RKO (cell line): ENCODE measurements at places on chromosomes 2 and 18.

DNA sequence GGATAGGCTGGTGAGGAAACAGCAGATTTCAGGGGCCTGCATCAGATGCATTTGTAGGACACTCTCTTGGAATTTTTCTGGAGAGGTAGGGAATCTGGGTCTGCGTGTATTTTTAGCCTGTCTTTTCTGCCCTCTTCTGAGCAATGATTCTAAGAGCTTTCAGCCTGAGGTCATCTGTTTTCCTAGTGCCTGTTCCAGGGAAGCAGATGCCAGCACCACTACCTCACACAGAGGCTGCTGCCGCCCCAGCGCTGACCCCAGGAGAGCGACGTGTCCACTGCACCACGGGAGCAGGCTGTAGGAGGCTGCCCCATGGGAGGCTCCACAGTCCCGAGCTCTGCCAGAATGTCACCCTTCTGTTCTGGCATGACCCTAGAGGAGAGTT lies 316.5 kb downstream of the CYP26B1 start:
- no peak for DNase-seq

- peak; percentile 4 for DNase-seq
These were observed 246.6 kb downstream of the SETBP1 start for GRCh38 chr18:44927127-44927849.

GRCh38 chr2:183678908-183679307 lies 554.7 kb downstream of the NUP35 start:
- no peak for DNase-seq

- DNase-seq = no peak
These were observed 41.5 kb upstream of the TANK start for GRCh38 chr2:161118722-161119121.

DNA sequence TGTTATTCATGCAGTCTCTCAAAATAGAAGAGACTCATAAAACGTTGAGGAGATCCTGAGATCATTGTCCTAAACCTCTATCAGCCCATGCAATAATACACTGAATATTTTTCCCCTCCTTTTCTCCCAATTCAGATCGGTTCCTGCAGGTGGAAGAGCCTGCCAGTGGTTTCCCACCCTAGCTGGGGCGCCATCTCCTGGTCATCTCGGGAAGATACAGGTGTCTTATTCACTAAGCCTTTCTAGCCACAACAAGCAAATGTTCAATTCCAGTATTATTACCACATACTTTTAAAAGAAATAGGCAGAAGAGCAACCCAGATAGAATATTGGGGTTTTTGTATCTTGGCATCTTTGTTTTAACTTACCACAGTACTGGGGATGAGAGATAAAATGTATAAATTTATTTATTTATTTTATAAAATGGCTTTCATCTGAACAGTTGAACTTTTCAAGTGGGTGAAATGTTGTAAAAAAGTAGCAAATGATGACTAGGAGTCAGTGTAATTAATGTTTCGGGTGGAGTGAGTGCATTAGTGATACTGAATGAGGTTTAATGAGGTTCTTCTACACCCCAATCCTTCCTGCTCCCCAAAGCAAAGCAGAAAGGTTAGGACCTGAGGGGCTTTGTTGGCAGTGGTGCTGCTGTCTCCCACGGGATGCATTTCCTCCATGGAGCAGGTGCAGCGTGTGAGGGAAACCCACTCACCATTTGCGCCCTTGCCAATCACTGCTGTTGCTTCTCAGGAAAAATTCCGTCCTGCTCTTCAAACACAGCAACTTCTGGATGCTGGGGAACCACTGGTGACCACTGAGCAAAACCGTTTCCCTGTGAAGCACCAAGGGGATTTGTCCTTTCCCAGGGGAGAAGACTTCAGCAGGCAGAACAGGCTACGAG lies 147.1 kb upstream of the FHL2 start:
- peak; percentile 67 for DNase-seq

DNA sequence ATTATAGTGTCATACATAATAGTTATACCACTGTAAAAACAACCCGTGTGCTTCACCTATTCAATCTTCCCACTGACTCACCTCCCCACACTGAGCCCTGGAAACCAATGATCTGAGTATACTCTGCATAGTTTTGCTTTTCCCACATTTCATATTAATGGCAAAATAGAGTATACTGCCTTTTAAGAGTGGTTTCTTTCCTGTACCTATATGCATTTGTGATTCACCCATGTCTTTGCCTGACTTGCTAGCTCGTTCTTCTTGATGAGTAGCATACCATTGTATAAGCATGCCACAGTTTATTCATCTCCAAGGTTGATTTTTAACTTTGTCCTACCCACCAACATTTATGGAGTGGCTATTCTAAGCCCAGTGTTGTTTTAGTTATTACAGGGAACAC lies 686.4 kb downstream of the PLCL1 start:
- DNase-seq = no peak

DNA sequence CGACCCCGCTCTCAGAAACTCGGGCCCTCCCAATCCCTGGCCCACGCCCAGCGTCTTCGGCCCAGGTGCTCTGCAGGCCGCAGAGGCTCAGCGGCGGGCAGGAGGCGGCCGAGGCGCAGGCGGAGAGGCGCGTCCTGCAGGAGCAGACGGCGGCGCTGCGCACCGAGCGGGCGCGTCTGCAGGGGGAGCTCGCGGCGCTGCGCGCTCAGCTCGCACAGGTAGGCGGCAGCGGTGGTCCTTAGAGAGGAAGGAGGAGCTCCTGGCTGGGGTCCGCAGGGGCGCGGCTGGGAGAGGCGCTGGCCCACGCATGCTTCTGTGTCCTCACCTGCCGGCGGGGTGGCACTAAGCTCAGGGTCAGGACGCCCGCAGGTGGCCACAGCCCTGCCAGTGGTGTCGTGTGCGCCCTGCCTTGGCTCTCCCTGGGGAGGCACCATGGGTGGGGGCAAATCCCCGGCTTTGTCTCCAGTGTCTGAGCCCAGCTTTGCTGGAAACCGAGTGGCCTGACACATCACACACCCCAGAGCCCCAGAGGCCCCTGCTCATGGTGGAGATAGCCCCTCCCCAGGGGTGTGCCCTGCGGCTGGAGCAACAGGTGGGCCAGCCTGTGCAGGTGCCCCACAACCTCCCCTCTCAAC lies 14.9 kb upstream of the SNED1 start:
- DNase-seq = no peak
